ENCODE measurements at places on chromosomes 2 and 18.

GRCh38 chr2:178452334-178452733 lies 1.2 kb downstream of the PJVK start:
- DNase-seq = no peak

DNA sequence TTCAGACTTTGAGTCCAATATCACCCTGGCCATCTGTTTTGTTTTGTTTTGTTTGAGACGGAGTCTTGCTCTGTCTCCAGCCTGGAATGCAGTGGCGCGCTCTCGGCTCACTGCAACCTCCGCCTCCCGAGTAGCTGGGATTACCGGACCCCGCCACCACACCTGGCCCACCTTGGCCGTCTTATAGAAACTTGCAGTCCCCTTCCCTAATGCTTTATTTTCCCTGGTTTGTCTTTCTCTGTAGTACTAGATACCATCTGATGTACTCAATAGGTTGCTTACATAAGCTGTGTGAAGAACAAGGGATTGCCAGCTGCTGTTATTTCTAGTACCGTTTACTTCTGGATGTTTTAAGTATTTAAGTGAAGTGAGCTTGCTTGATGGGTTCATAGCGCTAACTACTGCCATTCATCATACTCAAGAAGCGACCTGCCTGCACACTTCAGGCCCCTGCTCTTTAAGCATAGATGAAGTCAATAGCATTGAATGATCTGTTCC lies 1.2 kb downstream of the RPL31 start:
- no peak for DNase-seq

DNA sequence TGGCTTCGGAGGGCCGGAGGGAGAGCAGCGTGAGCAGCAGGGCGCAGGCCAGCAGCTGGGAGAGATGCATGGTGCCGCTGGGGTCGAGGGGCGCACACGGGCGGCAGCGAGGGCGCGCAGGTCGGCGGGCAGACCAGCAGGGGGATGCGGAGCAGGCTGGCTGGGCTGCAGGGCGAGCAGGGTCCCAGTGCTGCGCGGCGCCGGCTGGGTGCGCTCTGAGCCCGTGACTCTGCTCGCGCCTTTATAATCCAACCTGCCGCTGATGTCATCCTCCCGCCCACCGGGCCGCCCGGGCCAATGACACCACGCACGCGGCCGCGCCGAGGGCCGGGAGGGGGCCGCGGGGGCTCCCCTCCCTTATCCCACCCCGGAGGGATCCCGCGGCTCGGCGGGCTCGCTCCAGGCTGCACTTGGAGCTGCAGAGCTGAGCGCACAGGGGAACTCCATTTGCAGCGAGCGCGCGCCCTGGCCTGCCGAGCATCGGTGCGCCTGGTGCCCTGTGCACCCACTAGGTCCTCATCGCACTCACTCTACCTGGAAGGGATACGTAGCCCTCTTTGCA lies at the start of gene NPPC:
Gene NPPC, minus strand, starts transcription at position 217 of the 562 bp plus-strand sequence. Its CDS starts 147 bp downstream, at position 70.
- DNase-seq = peak; percentile 71

GRCh38 chr18:10518595-10519255 lies 7.1 kb upstream of the NAPG start:
- DNase-seq = no peak

DNA sequence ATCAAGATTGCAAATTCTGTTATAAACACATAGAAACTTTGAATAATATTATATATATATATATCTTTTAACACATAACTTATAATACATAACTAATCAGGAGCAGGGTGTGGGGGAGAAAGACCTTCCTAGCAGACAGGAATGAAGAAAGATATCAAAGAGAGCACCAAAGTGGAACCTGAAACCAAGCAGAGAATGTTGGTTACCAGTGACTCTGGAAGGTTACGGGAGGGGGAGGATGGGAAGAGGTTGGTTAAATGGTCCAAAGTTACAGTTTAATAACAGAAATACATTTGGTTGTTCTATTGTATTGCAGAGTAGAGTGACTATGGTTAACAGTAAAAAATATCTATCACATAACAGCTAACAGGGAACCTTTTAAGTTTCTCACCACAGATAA lies 366.7 kb downstream of the LRRTM4 start:
- DNase-seq = no peak

GRCh38 chr2:37623406-37623805 lies 48.0 kb downstream of the CDC42EP3 start:
- no peak for DNase-seq

DNA sequence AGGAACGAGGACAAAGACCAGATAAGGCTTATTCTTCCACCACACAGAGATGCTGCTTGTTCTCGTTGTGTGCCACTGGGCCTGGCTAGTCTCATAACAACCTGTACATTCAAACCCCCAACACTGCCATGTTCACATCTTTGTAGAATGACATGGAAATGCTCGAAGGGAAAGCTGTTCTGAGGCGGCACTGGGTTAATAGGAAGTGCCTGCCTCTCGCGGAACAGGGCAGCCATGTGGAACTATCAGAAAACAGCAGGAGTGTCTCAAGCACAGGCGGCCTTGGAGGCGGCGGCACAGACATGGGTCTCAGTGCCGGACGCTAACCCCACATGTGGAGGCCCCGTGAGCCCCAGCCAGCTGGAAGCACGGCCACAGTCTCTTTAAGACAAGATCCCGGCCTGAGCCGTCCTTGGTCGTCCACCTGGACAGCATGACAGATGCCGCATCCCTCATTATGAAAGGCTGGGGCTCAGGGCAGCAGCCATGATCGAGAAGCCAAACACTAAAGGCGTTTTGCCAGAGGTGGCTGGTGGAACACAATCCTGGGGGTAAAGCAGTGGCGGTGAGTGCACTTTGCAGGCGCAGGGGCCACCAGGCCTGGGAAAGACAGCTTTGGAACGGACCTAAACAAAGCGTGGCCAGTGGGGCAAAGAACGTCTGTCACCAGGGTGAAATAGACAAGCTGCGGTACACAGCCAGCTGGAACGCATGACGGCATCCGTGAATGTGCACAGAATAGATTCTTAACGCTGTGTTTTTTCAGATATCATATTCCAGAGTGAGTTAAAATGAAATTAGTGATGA lies 161.0 kb downstream of the HDAC4 start:
- no peak for DNase-seq
